ENCODE measurements at places on chromosomes 1 and 21.

GRCh38 chr1:66380452-66381212 lies 153.3 kb upstream of the SGIP1 start:
- no peak for DNase-seq

- DNase-seq = no peak
These were observed 32.1 kb downstream of the ZMYND12 start for GRCh38 chr1:42423681-42424080.

DNA sequence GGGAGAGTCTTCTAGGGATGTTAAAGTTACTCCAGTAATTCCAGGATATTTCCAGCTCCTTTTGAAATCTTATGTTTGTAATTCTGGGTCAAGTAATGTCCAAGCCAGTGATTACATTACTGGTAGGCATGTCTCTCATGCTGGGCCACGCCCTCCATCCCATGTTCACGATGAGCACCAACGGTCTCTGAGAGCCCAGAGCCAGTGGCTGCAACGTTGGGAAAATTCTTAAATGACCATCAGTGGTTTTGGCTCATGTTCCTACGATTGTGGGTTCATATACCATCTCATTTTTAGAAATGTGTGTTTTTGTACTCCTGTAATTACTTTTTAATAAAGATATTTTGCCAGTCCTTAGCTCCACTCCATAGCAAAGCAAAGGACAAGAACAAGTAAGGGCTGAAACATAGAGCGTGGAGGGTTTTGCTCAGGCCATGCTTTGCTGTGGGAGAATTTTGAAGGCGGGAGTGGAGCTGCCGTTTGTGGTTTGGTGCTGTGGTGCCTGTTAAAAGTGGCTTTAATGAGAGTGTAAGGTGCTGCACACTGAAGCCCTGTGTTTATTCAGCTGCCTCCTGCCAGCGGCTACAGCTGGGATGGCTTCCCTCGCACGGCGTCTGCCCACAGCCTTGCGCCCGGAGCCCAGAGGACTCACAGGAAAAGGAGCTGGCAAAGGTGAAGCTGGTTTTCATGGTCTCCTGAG lies 28.9 kb downstream of the VANGL1 start:
- no peak for DNase-seq

GRCh38 chr1:172671591-172671990 lies 12.7 kb downstream of the FASLG start:
- DNase-seq = no peak

- no peak for DNase-seq
These were observed 43.3 kb downstream of the RASAL2 start for GRCh38 chr1:178137238-178137637.

DNA sequence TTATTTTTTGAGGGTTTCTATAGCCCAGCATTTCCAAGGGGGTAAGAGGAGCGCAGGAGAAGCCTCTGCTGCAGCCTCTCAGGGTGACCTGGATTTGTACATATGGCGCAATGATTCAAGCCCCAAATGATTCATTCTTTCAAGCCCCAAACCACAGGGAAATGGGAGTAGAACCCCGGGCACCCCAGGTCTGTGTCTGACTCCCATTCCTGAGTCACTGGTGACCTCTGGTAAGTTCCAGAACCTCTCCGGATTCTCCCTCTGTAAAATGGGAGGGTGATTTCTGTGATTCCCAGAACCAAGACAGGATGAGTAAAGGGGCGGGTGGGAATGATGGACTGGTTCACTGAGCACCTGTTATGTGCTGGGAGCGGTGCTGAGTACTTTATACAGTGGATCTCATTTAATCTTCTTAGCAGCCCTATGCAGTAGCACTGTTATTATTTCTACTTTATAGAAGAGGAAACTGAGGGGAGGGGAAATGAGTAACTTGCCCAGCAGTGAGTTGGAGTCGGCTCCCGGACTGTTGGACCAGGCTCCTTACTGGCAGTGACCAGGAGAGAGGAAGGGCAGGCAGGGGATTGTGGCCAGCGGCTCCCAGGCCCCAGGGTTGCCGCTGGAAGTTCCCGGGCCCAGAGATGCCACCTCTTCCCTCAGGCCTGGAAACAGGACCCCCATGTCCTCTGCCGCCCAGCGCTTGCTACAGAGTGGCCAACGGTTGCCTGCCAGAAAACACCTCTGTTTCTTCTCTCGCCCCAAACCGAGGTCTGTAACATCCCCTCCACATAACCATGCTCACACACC lies 20.3 kb upstream of the SLC26A9 start:
- DNase-seq = no peak

- no peak for DNase-seq
These were observed 76.9 kb downstream of the RGS18 start for GRCh38 chr1:192235127-192235526.

- DNase-seq = no peak
These were observed 18.0 kb upstream of the PRDM15 start for GRCh38 chr21:41897047-41897669.

DNA sequence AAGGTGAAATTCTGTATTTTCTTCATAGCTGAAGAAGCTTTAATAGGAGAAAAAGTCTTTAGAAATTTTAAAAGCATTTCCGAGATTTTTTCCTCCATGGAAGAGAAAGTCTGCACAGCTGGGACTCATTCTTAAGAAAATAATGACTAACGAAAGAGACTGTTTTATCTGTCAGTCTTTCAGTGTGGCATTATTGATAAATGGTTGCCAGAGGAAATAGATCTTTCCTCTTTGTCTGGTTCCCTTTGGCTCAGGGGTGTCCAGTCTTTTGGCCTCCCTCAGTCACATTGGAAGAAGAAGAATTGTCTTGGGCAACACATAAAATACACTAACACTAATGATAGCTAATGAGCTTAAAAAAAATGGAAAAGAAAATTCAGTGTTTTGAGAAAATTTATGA lies 49.9 kb downstream of the KDM1A start:
- no peak for DNase-seq

- no peak for DNase-seq
These were observed 34.1 kb upstream of the GPR52 start for GRCh38 chr1:174413632-174414031.

DNA sequence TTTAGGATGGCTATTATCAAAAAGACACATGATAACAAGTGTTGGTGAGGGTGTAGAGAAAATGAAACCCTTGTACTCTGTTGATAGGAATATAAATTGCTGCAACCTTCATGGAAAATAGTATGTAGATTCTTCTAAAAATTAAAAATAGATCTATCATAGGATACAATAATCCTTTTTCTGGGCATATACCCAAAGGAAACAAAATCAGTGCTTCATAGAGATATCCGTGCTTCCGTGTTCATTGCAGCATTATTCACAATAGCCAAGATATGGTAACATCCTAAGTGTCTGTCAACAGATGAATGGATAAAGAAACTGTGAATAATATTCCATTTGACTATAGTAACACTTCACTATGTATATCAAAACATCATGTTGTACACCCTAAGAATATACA lies 106.7 kb downstream of the MIS18A start:
- no peak for DNase-seq

DNA sequence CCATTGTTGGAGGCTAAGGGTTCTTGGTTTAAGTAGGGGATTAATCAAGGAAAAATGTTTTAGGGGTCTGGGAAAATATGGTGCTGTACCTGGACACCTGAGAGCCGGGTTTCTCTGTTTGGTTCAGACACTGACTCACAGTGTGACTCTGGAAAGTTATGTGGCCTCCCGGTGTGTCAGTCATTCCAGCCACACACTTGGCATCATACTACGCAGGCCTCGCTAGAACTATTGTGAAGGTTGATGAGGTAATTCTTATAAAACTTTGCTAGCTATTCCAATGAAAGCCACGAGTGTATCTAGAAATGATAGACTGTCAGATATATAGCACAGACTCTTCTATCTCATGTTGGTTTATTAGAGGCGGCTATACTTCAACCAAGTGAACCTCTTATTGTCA lies 4.8 kb upstream of the CAMSAP2 start:
- no peak for DNase-seq
